Anterior cingulate cortex (tissue), 58 donors: ENCODE measurements at places on chromosomes 2 and 18.

DNA sequence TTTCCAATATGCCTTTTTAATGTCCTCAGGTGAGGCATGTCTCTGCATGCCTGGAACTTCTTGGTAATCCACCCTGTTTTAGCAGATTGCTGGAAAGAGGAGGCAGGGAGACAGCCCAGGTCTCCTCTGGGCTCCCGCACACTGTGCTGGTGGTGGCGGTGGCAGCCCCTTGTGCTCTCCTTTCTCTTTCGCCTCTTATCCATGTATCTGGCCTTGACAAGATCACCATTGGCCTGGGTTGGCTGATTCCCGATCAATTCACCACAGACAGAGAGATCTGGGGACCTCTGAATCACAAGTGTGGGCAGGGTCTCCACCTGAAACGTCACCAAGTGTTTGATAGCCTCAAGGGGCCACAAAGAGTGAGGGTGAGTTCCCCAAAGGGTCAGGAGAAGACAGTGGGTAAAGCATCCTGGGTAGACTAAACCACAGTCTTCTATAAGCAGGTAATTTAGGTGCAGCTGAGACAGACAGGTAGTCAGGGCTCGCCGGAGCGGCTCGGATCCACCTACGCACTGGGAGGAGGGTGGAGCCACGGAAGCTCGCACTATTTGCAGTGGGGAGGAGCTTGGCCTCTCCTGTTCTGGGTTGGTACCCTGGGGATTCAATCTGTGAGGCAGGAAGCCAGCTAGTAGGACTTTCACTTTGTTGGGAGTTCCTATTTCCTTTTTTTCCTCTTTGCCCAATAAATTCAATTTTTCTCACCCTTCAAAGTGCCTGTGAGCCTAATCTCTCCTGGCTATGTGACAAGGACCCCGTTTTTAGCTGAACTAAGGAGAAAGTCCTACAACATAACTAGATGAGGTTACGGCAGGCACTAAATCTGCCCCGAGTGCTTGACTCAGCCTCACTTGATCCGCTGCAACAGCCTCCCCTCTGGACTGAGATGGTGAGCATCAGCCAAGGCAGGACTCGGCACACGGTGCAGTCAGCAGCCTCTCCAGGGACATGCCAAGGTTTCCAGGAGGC, 57.6 kb downstream of the SLC4A3 start:
- no peak for DNase-seq

DNA sequence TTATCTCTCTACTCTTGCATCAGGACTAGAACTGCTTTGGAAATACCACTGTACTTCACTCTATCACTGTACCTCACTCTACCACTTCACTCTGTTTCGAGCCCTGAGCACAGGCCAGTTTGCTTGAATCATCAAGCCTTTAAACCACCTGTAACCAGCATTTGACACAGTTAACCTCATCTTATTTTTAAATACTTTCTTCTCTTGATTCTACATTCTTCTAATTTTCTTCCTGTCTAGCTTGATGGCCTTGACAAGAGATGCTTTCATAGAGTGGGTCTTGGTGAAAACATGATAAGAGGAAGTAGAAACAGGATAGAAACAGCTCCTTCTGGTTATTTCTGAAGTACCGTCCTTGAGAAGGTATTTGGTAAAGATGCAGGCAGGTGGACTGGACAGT, 78.1 kb downstream of the SPIRE1 start:
- DNase-seq: no peak

GRCh38 chr2:201116115-201116958, at the start of gene CFLAR:
Gene CFLAR, plus strand, starts transcription at chr2:201116164. Its CDS starts 13,702 bp downstream, at chr2:201129866.
- peak; percentile 70 for DNase-seq

DNA sequence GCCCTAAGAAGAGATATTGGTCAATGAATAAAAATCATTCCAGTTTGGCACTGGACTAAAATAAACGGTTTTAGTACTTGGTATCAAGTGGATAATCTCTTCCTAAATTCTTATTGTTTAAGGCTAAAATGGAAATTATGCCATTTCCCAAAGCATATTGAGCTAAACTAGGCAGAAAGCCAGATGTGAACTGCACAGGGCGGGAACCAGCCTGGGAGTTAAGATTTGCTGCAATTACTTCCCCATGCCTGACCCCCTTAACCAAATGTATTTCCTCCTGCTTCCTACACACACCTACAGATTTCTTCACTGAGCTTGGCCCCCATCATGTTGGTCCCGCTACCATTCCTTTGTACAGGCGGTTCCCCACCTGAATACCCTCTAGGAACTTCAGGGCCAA, 12.2 kb downstream of the ZBTB7C start:
- DNase-seq: no peak

GRCh38 chr2:215314896-215315295, 3.0 kb downstream of the ATIC start:
- DNase-seq: no peak

- no peak for DNase-seq
Observed at GRCh38 chr2:187390891-187391290, 57.2 kb downstream of the CALCRL start.

- no peak for DNase-seq
Observed at GRCh38 chr2:44242904-44243303, 32.4 kb upstream of the SLC3A1 start.

GRCh38 chr2:64649626-64650025, 4.1 kb downstream of the SERTAD2 start:
- DNase-seq: no peak

GRCh38 chr2:46239175-46239846, 57.9 kb upstream of the EPAS1 start:
- no peak for DNase-seq

DNA sequence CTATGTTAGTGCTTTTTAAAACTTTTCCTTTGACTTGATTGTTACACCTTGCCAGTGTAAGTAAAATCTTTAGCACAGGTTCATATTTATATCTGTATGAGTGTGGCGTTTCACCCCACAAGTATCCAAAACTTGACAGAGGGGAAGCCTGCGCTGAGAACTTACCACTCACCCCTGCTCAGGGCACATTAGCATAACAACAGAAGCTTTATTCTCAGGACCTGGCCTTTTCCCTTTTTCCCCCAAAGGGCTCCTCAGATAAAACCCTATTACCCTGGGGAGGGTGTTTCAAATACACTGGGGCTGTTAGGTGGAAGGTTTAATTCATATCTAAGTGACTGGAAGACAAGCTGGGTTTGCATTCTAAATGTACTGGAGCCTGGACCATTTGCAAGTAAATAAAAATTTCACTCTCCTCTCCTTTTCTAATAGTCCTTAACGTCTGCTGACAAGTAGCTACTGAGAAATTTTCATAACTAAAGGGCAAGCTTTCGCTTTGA, 276.6 kb downstream of the RNF152 start:
- no peak for DNase-seq

GRCh38 chr2:31384351-31384750, 30.2 kb downstream of the XDH start:
- DNase-seq: no peak

DNA sequence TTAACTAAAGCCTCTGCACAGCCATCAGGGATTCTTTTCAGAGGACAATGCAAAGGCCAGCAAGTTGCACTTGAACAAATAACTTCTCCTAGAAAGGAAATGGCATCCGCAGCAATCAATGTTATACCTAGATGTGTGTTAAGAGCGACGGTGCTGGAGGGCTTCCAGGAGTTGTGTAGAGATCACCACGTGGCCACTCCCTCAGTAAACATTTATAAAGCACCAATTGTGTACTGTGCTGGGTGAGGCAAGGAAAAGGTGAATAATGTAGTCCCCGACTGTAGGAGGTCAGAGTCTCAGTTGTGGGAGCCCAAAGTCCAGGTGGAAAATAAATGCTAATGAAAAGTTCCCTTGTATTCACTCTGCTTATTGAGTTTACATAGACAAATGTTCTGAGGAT, 135.0 kb downstream of the ALK start:
- no peak for DNase-seq

DNA sequence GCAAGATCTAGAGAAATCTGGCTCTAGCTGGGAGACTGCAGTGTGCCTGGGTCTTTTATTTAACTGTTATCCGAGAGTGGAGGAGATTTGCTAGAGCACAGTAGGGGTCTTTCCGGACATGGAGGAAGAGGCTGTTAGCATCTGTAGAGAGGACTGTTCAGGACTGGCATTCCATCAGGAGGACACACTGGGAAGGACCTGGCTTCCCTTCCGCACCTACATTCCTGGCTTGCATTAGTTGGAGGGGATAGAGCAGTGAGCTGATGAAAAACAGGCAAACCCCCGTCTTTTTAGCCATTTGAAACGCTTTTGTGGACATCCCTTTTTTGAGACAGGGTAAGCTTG, 874 bp upstream of the PIEZO2 start:
- no peak for DNase-seq

DNA sequence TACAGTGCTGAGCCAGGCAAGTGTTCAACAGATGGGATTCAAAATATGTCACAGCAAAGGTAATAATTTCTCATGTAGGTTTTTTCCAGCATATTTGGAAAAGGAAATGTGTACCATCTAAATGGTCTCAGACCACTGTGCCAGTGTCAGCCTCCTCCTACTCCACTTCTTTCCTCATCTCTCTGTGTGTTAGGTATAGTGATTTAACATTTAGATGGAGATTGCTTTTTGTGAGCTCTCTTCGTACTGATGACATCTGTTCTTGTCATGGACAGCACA, 80.9 kb upstream of the TSPYL6 start:
- no peak for DNase-seq

DNA sequence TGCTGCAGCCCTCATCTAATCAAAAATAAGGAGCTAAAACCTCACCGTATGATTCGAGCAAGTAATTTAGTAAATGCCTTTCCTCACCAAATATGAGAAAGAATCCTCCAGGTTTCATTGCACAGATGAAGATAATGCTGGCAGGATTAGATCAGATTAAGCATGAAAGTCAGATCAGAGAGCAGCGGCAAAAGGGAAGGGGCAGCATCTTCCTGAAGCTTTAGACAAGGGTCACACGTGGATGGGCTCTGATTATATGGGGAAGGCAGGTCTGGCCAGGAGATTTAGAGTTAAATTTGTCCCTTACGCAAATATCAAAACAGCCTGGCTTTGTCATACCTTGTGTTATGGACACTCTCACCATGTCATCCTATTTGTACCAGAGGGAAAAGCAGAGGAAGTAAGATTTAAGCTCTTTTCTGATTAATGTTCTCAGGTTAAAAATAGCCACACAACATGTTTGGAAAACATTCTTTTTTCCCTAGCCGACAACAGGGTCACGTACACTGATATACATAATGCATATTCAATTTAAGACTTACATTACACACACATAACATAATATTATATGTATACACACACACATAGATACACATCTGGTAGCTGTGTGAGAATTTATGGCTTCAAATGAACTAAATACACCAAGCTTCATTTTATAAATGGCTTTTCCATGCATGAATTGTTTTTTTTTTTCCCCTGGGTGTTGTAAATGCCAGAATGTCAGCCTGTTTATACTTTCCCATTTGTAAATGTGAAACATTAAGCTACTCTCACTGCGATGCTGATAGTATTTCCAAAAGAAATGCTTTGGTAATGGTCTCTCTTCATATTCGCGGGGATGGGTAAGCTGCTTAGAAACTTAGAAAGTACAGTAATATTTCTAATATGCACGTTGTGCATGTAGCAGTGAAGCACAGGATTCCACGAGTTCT, 196.3 kb upstream of the SIX3 start:
- no peak for DNase-seq

GRCh38 chr18:63970809-63971205, 926 bp downstream of the SERPINB8 start:
- peak; percentile 58 for DNase-seq

DNA sequence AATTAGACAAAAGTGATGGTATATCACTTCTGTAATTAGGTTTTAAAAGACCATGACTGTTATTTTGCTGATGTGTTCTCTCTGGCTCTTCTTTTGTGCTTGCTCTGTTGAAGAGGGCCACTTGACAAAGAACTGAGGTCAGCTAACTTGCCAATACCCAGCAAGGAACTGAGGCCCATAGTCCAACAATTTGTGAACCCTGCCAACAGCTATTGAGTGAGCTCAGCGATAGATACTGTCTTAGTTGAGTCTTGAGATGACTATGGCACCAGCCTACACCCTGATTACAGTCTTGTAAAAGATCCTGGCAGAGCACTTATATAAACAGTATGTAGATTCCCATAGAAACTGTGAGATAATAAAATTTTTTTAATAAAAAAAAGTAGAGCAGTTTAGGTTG, 103.0 kb downstream of the BMPR2 start:
- DNase-seq: no peak

- DNase-seq: no peak
Observed at GRCh38 chr18:69774831-69775230, 172.8 kb downstream of the CD226 start.

DNA sequence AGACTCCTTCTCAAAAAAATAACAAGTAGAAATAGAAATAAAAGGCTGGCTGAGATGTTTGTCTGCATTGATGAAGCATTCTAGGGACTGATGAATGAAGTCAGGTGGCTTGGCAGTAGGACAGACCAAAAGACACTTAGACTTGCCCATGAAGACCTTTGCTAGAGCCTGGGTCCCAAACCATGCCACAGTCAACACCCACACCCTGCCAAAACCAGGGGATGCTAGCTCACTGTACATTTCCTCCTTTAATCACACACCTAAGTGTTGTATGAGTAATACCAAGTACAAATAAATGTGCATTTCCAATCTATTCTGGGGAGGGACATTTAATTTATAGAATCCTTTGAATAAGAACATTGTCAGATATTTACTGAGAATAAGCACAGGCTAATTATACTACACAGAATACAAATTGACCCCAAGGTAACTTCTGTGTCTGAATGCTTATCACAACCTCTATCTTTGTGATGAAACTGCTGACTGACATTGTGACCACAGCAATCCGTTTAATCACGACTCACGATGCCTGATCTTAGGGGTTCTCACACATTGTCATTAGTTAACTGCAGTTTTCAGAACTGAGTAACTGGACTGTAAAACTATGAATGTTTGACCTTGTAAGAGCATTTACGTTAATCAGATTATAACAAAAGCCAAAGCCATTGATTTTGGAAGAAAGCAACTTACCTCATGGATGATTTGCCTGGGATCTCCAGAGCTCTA, 10.5 kb upstream of the NOL10 start:
- no peak for DNase-seq

DNA sequence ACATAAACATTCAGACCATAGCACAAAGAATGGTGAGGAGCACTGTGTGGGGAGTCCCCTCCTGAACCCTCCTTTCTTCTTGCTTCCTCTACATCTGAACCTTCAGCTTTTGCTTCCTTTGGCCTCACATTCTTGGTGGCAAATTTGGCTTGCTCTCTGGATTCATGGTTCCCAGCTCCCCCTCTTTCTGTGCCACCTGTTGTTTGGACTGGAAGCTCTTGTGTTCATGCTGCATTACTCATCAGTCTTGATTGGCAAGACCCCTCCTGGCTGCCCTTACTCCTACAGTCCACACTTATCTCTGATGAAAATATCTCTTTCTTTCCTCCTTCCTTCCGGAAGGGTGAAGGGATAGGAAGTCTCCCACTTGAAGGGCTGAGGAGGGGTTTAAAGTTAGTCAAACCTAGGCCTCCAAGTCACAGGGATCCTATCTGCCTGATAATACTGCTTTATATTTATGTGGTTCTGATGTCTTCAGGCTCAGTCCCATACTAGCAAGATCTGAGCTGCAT, 70.0 kb downstream of the MYO3B start:
- DNase-seq: no peak

GRCh38 chr2:142974288-142975024, 97.0 kb downstream of the KYNU start:
- no peak for DNase-seq

GRCh38 chr2:150528861-150529801, 41.7 kb upstream of the RND3 start:
- no peak for DNase-seq

GRCh38 chr2:152550386-152550785, 166.9 kb downstream of the PRPF40A start:
- DNase-seq: no peak

- no peak for DNase-seq
Observed at GRCh38 chr2:37829616-37830395, 95.3 kb upstream of the RMDN2 start.

GRCh38 chr2:238379096-238379810, 47.5 kb upstream of the ASB1 start:
- DNase-seq: no peak
